ENCODE measurements at places on chromosomes 5 and 9.

DNA sequence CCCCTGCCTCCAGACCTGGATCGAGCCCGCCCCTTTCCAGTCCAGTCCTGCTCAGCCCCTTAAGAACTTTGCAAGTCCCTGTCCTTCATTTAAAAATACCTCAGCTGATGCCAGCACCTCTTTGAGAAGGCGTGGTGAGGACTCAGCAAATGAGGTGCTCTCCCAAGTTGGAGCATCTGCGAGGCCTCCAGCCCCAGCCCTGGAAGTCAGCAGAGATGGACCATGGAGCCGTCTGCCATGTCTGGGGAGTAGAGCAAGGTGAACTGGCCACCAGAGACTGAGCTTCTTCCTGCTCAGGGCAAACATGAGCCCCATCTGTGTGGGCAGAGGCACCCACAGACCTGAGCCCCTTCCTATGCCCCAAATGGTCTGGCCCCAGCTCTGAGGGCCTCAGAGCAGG lies 71.5 kb downstream of the UBE2QL1 start:
- DNase-seq: no peak

DNA sequence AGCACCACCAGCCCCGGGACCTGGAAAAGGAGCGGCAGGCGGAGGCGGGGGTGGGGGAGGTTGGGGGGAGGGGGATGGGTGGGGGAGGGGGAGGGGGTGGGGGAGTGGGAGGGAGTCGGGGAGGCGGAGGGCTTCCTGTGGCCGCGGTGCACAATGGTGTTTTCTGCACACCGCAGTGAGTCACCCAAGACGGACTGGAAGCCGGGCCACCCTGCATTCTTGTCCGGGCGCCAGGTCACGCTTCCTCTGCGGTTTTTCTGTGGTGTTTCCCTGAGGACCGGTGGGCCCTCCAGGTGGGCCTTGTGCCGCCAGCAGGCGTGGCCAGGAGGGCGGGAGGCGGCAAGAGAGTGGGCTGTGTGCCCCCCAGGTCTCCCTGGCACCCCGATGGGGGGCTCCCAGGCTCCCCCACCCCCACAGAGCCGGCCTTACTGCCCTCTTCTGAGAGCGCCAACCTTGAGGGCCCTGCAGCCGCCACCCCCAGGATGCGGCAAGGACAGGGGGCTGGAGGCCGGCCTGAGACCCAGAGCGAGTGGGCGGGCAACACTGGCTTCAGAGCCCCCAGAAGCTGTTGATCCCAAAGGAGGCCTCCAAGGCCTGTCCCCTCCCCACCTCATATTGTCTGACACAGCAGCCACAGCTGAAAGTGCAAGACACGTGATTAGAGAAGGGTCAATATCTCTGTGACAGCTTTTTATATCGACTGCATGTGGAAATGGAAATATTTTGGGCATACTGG lies 11.1 kb downstream of the EXD3 start:
- DNase-seq: no peak

DNA sequence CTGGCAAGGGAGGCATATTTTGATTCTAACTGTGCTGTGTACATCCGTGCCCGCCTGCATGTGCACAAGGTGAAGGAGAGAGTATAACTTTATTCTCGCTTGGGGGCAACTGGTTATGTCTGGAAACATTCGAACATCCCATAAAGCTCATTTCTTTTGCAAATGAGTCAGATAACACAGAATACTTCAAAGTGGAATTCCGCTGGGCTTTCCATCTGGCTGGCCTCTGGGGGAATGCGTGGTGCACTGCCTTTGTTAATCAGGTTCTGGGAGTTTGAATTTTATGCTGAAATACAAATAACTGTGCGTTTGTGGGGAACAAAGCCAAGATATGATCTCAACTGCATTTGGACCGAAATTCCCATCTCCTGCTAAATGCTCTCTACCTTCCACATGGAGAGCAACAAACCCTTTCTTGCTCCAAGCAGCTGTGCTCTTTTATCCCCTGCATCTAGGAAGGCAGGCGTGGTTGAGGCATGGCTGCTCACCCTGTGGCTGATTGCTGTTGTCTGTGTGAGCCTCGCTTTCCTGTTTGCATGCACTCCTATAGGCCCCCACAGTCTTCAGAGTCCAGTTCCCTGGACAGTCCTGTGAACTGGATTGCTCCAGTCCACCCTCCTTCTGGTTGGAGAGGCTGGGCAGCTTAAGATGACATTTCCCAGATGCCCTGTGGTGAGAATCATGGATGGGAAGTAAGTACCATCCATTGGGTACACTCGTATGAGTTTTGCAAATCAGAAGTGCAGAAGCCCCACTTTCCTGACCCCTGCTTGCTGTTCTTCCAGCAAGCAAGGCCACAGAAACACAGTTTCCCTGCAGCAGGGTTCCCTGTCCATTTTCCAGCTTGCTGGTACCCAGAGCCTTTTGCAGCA lies 82.9 kb upstream of the ALDH1B1 start:
- DNase-seq: no peak

GRCh38 chr5:122730456-122730855 lies 44.4 kb upstream of the SNX2 start:
- no peak for DNase-seq

DNA sequence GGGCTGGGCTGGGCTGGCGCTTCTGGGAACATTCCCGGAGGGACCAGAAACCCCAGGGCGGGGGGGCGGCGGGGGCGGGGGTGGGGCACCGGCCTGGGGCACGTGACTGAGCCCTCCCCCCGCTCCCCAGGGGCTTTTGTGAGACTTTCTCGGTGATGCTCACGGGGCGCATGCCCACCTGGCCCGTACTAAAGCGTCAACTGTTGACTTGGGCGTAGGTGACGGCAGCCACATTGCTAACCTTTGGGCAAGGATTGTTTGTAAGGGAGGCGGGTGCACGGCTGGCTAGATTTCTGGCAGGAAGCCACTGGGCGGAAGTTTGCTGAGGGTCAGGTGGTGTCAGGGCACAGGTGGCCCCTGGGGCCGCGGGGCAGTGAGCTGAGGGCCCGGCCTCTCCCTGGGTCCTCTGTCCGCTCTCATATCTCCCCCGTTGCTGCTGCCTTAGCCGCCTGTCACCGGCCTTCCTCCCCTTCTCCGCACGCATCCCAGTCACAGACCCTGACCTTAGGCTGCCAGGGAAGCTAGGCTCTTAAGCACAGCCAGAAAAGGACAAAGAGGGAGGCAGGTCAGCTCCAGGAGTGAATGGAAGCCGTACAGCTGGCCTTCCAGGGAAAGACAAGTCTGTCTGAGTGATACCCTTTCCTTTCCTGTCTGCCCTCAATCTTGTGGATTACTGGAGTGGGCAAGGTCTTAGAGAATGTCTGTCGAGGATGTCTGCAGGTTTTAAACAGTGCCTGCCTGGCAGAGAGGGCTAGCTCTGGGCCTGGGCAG lies 812 bp downstream of the CACFD1 start:
- DNase-seq: peak; percentile 43

- DNase-seq: no peak
These were observed 7.3 kb downstream of the VLDLR start for GRCh38 chr9:2628919-2629318.

GRCh38 chr9:116423149-116423548 lies 264.0 kb upstream of the TRIM32 start:
- no peak for DNase-seq

- peak; percentile 88 for DNase-seq
These were observed 37.1 kb upstream of the TNC start for GRCh38 chr9:115155037-115155436.

DNA sequence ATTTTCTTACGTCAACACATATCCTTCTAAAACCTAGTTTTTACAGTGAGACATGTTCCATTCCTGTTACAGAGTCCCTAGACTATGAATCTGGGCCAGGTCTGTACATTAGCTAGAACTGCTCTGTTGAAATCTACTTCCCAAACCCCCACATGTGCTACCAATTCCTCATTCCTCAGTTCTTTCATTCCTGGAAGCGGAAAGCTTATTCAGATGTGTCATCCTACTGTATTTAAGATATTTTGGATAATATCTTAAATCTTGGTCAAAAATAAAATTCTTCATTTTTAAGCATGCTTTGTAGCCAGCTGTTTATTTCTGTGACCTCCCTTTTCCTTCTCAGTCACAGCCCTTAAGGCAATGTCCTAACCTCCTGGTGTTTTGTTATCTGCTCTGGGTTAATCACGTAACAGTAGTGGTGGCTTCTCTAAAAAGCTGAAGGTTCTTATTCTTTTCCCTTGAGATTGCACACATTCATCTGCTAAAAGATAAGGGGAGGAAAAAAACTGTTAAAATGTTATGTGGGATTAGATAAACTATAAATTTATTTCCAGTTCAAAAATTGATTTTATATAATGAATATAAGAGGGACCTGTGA lies 35.6 kb downstream of the GLRX start:
- no peak for DNase-seq

DNA sequence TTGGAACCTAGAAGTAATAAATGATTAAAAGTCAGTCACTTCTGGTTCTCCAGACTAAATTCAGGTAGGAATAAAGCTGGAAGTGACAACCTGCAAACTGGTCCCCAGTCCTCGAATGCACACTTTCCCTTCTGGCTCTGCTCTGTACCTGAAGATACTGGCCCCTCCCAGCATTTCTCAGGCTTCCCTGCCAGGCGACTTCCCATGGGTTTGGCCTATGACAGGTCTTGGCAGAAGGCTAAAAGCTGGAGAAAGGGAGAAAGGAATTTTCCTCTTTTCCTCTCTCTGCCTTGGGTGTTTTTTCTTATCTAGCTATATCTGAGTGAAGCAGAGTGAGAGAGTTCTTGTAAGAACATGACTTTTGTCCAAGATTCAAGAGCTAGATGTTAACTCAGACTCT lies 1005.7 kb downstream of the DTWD2 start:
- DNase-seq: no peak
